ENCODE measurements at places on chromosomes 12 and 14.

DNA sequence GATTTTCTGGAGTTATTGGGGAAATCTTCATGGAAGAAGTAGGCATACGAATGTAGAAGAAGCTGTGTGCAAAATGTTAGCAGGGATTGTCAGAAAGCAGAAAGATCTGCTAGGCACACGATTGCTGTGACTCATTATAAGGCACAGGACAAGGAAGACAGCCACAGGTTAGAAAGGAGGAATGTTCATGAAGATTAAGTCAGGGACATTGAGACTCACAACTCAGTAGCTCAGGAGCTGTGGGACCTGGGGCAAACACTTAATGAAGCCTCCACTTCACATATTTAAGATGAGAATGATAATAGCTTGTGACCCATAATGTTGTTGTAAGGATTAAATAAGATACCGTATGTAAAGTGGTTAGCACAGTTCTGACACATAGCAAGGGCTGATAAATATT lies 26.6 kb upstream of the RTRAF start:
- no peak for DNase-seq

- no peak for DNase-seq
Observed at GRCh38 chr12:54182981-54183380, 5.8 kb downstream of the SMUG1 start.

DNA sequence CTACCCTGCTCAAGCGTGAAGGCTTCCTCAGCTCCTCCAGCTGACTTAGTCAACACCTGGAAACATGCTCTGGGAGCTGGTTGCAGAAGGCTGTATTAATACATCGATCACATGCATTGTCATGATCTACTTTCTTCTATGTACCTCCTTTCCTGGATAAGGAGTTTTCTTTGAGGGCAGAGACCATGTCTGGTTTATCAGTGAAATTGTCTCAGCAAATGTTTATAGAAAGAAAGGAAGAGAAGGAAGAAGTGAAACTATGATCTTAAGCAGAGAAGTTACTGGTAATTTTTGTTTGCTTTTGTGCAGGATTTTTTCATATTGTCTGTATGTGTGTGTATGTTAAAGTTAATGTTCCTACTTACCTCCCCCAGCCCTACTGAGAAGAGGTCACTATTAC lies 4.5 kb downstream of the DYRK4 start:
- no peak for DNase-seq

GRCh38 chr14:27386391-27386790 lies 788.6 kb upstream of the NOVA1 start:
- DNase-seq = no peak

DNA sequence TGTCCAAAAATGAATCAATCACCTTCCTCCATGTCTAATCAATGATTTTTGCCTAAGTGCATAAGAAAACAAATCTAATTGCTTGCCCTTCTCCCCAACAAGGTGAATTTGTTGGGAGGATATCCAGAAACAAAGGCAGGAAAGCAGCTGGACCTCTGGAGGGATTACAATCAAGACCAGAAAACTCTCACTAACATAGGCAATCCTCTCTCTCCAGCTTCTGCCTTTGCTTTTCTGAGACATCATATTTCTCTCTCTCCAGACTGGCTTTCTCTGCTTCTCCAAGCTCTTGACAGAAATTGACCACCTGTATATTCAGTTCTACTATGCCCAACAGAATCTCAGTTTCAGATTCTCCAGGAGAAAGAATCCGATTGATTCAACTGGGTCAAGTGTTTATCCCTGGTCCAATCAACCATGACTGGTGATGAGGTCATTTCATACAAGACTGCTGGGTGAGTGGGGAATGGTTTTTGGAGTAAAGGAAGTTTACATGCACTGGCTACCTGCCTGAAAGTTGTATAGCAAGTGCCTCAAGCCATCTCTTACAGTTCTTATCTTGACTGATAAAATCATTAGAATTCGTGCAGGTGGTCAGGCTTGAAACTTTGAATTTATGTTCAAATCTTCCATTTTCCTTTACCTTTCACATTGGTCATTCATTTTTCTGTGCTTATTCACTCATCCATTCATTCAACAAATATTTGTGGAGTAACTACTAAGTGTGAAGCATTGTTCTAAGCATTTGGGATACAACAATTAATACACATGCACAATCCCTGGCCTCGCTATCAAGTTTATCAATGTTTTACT lies 22.2 kb upstream of the CFAP54 start:
- no peak for DNase-seq

GRCh38 chr14:20627346-20628027 lies 14.0 kb downstream of the OR6S1 start:
- DNase-seq = no peak

DNA sequence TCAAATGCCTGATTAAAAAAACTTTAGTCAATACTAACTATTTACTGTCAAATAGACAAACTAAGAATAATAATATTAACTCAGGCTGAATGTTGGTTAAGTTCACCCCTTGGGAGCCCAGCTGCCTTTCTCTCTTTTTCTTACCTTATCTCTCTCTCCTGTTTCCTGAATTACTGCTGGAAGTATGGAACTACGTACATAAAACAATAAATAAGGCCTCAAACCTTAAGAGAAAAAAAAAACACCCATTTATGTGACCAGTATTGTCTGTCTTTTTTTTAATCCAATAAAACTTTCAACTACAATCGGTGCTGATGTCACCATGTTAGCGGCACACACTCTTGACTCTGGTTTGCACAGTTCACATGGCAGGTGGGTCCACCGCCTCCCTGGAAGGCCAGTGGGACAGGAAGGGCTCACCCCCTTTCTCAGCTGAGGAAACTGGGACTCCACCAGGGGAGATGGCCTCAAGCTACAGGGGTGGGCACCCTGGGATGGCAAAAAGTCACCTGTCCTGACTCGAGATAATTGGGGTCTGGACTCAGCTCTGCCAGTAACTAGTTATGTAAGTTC lies 21.3 kb downstream of the BCL11B start:
- DNase-seq = no peak

- no peak for DNase-seq
Observed at GRCh38 chr12:79964100-79964627, 29.3 kb upstream of the PPP1R12A start.

DNA sequence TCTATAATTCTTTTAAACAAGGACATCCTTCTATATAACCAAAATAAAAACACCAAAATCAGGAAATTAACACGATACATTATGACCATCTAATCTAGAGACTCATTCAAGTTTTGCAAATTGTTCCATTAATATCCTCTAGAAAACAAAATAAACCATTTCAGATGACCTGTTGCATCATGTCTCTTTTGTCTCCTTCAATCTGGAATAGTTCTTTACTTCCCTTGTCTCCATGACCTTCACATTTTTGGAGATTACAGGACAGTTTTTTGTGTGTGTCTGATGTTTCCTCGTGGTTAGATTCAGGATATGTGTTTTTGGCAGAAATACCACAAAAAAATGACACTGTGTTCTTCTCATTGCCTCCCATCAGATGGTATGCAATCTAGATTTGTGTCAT lies 12.5 kb upstream of the DCAF4 start:
- DNase-seq = no peak

DNA sequence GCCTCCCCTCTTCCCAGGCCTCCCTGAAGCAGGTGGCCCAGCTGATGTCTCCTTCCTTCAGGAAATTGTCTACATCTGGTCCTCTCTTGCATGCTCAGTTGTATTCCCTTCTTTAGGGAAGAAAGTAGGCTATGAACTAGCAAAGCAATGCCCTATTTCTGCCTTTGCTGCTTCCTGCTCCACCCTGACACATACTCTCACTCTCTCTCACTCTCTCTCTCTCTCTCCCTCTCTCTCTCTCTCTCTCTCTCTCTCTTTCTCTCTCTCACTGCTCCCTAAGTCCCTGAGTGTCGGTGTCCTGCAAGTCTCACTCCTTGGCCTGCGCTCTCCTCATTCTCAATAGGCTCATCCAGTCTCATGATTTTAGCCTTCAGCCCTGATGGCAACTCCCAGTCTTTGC lies 19.4 kb upstream of the PARP11 start:
- no peak for DNase-seq

DNA sequence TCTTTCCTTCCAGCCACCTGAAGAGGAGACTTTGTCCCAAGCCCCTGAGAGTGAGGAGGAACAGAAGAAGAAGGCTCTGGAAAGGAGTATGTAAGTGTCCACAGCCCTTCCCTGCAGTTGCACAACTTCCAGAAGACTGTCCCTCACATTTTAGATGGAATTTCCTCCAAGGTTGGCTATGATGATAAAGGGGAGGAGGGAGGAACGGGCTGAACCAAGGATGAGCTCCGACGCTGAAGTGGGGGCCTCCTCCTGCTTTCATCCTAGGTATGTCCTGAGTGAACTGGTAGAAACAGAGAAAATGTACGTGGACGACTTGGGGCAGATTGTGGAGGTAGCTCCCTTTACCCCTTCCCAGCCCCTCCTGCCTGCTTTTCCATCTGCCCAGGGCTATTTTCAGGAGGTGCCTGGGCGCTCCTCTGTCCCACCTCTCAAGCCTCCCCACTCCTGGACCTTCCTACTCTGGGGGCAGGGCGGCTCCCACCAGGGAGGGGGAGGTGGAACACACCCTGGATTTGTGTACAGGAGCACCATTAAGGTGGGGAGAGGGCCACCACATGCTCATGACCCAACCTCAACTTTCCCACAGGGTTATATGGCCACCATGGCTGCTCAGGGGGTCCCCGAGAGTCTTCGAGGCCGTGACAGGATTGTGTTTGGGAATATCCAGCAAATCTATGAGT lies 2.3 kb downstream of the ARHGEF25 start:
- DNase-seq = no peak

GRCh38 chr12:46387670-46388069 lies 15.1 kb upstream of the SLC38A2 start:
- no peak for DNase-seq

- DNase-seq = no peak
Observed at GRCh38 chr14:62532181-62532580, 513.1 kb downstream of the KCNH5 start.

GRCh38 chr14:94176808-94177207 lies 2.7 kb downstream of the PPP4R4 start:
- DNase-seq = no peak

GRCh38 chr14:76930549-76930948 lies 98.0 kb downstream of the IRF2BPL start:
- no peak for DNase-seq

GRCh38 chr12:106455111-106455510 lies 97.6 kb downstream of the POLR3B start:
- DNase-seq = no peak

- DNase-seq = no peak
Observed at GRCh38 chr14:103680491-103681231, 34.6 kb downstream of the XRCC3 start.

Measured in hematopoietic multipotent progenitor cell treated with erythropoietin and hydrocortisone succinate and interleukin-3 and kit ligand, for 15 days (in vitro differentiated cells).